Stimulated activated CD4-positive, alpha-beta T cell treated with anti-CD3 and anti-CD28 coated beads, TNF-alpha, amount 100 ng/mL, for 4 hours (primary cell): ENCODE measurements at places on chromosomes 2 and 18.

- DNase-seq = no peak
Measured at GRCh38 chr2:227185615-227186232, 21.3 kb downstream of the COL4A3 start.

DNA sequence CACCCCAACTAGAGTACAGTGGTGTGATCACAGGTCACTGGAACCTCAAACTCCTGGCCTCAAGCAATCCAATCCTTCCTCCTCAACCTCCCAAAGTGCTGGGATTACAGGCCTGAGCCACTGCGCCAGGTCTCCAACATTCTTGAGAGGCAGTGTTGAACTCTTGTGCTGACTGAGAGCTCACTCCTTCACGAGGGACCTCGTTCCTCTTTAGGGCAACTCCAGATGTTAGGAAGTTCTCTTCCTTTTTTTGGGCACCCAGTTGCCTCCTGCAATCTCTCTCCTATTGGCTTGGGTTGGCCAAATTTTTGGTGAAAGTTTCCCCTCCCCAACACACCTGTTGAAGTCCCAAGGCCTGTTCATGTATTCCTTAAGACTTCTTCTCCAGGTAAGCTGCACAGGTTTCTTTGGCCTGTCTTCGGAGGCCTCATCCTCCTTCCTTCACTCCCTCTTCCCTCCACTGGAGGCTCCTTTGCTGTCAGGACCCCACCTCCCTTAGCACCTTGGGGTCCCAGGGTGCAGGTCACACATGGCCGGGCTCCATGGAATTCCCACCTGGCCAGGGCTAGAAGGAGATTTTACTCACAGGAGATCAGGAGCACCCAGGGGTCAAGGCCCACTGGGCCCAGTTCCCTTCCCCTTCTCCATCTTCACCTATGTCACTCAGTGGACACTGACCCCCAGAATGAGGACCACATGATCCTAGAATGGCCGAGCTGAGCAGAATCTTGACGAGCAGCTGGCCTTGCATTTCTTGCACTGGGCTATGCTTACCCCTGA is 94.6 kb upstream of the SMAD2 start:
- no peak for DNase-seq

DNA sequence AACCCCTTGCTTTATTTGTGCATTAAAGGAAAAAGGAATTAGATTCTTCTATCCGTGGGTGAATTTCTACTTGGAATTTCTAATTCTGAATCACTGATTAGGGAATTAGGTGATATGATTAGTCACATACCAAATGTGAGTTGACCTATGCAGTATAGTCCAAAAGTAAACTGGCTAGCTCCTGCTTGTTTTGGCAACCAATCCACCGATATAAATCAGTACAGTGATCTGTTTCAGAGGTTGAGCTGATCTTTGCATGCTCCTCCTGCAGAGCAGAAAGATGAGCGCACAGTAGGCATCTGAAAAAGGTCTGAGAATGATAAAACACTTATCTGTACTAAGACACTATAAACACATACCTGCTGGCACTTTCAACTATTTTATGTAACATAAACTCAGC is 86.6 kb downstream of the LRP1B start:
- DNase-seq = no peak

GRCh38 chr18:10142496-10143160 is 228.8 kb downstream of the VAPA start:
- no peak for DNase-seq

DNA sequence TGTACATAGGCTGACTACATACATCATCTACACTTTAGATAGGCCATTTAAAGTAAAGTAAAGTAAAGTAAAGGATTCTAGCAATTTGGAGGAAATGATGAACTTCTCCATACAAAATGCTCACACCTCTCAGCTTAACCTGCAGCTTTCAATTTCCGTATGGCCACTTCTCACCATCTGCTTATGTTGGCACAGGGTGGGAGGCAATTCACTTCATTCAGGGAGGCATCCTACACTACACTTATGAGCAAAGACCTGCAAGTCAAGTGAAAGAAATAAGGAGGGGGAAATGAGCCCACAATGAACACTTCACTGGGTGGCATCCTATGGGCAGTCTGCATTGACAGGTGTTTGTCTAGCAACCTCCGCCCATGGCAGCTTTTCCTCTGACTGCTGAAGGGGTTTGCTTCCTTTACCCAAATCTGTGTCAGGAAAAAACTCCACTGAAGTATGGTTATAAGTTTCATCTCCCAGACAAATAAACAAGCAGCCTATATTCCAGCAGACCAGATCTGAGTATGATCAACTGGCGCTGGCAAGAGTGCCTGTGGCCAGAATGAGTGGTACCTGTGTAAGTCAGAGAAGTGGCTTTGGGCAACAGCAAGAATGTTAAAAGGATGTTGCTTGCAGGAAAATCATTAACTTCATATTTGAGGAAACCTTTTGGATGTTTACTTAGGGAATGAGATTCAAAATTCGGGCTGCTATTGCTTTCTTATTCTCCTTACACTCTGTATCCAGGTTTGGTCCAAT is 449.1 kb downstream of the TGIF1 start:
- DNase-seq = no peak

GRCh38 chr2:65353927-65354326 is 78.5 kb downstream of the SPRED2 start:
- no peak for DNase-seq

DNA sequence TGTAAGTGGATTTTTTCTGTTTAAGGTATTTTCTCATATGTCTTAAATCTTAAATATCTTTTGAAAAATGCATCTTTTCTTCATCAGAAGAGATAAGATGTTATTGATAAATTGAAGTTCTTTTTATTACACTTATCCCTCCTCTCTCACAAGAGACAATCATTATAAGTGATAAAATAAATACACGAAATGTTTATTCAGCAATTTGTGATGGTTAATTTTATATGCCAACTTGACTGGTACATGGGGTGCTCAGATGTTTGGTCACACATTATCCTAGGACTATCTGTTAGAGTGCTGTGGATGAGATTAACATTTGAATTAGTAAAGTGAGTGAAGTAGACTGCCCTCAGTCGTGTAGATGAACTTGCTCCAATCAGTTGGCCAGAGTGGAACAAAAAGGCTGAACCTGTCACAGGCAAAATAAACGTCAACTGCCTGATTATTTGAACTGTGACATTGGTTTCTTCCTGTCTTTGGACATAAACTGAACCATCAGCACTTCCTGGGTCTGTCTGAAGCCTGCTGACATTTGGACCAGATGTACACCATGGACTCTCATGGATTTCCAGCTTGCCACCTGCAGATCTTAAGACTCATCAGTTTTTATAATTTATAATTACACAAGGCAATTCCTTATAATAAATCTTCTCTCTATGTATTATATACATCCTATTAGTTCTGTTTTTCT is 1126.7 kb downstream of the LRP1B start:
- no peak for DNase-seq
